ENCODE measurements at places on chromosomes 2 and 18.

GRCh38 chr18:79556829-79557585 lies 122.6 kb upstream of the CTDP1 start:
- no peak for DNase-seq

- DNase-seq: no peak
Measured at GRCh38 chr18:3120356-3120755, 99.4 kb downstream of the MYOM1 start.

- peak; percentile 86 for DNase-seq
Measured at GRCh38 chr2:231545105-231545902, 15.1 kb upstream of the NMUR1 start.

GRCh38 chr18:61609131-61609530 lies 275.9 kb downstream of the CDH20 start:
- DNase-seq: no peak

- DNase-seq: no peak
Measured at GRCh38 chr18:7586379-7586778, 19.3 kb downstream of the PTPRM start.

DNA sequence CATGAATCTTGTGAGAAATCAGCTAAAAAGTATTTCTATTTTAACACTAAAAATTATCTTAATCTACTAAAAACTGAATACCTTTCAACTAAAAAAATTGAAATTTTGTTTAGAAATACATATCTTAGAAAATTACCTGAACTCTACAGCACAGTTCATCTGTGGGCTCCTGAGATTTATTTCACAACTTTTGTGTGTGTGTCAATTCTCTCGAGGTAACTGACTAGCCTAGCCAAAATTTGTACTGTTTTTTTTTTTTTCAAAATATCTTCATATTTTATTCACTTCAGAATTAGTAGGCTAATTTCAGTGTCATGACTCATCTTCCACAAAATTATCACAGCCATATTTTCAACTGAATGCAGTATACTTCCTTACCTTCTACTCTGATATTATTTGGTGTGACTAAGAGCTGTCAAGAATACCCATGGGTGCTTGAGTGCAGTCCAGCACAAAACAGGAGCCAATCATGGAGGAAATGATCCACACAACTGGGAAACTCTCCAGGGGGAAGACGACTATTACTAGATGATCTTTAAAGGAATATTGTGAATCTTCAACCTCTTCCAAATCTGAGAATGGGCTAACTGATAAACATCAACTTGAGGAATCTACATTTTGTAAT lies 174.6 kb downstream of the ZNF385B start:
- DNase-seq: no peak

GRCh38 chr2:172375251-172375650 lies 52.1 kb upstream of the ITGA6 start:
- no peak for DNase-seq

DNA sequence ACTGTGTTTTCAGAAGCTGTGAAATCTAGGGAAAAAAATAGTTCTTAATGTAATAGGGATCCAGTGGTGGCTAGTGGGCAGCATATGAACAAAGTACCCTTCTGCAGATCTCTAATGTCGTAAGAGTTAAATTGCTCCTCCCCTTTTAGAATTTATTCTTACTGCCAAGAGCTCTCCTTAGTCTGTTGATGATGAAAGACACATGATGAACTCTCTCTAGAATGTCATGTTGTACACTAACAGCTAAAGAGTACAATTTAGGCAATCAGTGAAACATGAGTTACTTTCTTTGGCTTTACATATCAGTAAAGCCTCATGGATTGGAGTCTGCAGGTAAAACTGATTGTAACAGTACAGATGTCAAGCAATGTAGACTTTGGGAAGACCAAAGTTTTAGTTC lies 84.2 kb downstream of the SLC39A10 start:
- no peak for DNase-seq

- DNase-seq: peak; percentile 15
Measured at GRCh38 chr18:77433076-77433475, 183.4 kb downstream of the GALR1 start.

DNA sequence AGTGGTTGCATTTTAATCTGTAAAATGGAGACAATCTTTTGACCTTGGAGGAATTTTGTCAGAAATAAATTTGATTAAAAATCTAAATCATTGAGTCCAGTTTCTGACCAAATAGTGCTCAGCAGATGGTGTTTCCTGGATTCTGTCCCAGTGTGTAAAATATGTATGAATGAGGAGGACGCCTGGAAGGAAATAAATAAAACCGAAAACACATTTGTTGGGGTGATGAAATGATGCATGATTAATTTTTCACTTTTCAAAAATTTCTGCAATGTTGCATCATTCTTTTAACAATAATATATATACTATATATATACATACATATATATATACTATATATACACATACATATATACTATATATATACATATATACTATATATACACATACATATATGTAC lies 261.1 kb upstream of the TRIB2 start:
- DNase-seq: no peak

GRCh38 chr2:46009772-46010171 lies 287.4 kb upstream of the EPAS1 start:
- DNase-seq: no peak

- no peak for DNase-seq
Measured at GRCh38 chr2:169683054-169683424, 11.2 kb downstream of the CFAP210 start.

GRCh38 chr2:68721482-68722101 lies 13.0 kb upstream of the ARHGAP25 start:
- no peak for DNase-seq

- no peak for DNase-seq
Measured at GRCh38 chr2:120783969-120784372, 48.3 kb downstream of the GLI2 start.

DNA sequence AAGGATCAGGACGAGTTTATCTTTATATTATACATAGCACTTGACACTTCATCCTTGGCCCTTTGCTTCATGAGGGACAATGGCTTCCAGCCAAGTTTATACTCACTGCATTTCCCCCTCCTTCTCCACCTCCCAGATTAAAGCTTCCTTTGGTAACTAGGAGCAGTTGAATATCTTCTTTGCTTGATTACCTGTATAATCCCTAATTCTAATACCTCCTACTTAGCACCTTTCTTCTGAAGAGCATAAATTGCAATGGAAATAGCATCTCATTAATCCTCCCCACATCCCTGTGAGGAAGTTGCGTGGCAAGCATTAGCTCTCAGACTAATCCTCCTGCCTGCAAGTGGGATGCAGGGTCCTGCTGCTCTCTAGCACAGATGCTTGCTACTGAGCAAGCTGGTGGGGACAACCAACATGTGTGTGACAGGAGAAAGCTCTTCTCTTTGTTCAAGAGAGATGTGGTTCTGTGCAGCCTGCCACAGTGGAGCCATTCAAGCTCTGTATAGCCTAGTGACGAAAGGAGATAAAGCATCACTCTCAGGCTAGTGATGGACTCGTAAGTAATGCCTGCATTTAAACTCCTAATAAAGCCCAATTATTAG lies 19.1 kb downstream of the KLHL14 start:
- DNase-seq: peak; percentile 42

GRCh38 chr2:236498369-236498768 lies 71.3 kb upstream of the ACKR3 start:
- DNase-seq: no peak

DNA sequence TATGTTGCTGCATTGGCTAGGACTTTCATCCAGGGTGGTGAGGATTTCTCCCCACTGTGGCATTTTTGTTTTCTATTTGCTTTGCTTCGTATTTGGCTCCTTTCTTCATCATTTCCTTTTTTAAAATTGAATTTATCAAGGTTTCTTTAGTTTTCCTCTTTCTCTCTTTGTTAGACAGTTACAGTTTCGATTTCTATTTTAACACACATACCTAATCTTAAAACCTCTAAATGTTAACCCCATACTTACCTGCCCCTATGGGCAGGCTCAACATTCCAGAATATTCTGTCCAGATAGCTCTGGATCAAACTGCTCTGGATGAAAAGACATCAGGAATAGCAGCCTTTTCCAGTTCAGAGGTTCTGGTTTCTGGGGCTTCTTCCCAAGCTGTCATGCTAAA lies 49.2 kb downstream of the DIPK1C start:
- DNase-seq: no peak

GRCh38 chr2:218435003-218435982 lies 16.4 kb downstream of the VIL1 start:
- DNase-seq: no peak

DNA sequence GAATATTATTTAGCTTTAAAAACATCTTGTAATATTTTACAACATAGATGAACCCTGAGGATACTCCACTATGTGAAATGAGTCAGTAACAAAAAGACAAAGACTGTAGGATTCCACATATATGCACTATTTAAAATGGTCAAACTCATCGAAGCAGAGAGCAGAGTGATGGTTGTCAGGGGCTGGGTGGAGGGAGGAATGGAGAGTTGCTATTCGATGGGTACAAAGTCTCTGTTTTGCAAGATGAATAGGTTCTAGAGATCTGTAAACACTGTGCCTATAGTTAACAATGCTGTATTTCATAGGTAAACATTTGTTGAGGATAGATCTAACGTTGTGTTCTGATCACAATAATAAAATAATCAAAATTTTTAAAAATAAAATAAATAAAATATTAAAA lies 1675.9 kb upstream of the CELF4 start:
- DNase-seq: no peak

DNA sequence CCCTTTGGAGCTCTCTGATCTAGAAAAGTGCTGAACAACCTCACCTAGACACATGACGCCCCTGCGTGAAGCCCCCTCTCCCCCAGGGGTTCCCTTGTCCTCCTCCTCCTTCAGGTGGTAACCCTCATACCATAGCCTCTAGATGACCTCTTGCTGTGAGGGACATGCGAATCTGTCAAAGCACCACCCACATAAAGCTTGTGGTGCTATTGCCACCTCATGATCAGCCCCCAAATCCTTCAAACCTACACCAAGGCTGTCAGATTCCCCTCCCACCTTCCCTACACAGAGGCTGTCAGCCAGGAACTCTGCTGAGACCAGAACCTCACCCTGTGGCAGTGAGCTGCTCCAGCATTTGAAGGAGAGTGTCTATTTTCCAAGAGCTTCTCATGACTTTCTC lies 43.1 kb upstream of the TEX51 start:
- DNase-seq: no peak

GRCh38 chr18:45379903-45380302 lies 235.4 kb upstream of the SLC14A2 start:
- DNase-seq: no peak
